ENCODE measurements at places on chromosomes 12 and 14. TPM values are rescaled to one million over a fixed set of nuclear protein-coding genes. Genes with fewer than 3 reads are reported as not detected.

Gene FAM90A1
- polyA plus RNA-seq: 1.3 TPM

GRCh38 chr12:11652351-11653040, 3.0 kb downstream of the ETV6 start:
- DNase-seq: peak; percentile 37

Gene TAS2R30
- polyA plus RNA-seq: not detected

GRCh38 chr12:12671850-12672660, 23.9 kb downstream of the GPR19 start:
- no peak for DNase-seq

DNA sequence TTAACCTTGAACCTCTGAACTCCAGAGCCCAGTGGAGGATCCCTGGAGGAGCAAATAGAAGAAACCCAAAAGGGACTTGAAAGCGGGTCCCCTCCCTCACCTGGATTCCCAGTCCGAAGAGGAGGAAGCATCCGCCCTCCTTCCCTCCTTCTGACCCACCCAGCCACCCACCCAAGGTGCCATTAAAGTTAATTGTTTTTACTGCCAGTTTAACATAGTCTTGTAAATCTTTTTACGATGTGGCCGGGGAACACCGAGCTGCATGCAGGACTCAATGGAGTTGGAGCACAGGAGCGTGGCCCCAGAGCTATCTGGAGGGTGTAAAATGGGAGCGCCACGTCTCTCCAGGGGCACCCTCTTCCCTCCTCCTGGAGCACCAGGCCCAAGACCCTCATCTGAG, 49.9 kb upstream of the TBX3 start:
- no peak for DNase-seq

GRCh38 chr14:22781301-22781991, 15.0 kb downstream of the OXA1L start:
- no peak for DNase-seq

- no peak for DNase-seq
Measured at GRCh38 chr12:52274521-52275120, at the start of gene KRT86. Gene KRT86, plus strand, starts transcription at chr12:52274645. Its CDS starts 27,272 bp downstream, at chr12:52301917.

DNA sequence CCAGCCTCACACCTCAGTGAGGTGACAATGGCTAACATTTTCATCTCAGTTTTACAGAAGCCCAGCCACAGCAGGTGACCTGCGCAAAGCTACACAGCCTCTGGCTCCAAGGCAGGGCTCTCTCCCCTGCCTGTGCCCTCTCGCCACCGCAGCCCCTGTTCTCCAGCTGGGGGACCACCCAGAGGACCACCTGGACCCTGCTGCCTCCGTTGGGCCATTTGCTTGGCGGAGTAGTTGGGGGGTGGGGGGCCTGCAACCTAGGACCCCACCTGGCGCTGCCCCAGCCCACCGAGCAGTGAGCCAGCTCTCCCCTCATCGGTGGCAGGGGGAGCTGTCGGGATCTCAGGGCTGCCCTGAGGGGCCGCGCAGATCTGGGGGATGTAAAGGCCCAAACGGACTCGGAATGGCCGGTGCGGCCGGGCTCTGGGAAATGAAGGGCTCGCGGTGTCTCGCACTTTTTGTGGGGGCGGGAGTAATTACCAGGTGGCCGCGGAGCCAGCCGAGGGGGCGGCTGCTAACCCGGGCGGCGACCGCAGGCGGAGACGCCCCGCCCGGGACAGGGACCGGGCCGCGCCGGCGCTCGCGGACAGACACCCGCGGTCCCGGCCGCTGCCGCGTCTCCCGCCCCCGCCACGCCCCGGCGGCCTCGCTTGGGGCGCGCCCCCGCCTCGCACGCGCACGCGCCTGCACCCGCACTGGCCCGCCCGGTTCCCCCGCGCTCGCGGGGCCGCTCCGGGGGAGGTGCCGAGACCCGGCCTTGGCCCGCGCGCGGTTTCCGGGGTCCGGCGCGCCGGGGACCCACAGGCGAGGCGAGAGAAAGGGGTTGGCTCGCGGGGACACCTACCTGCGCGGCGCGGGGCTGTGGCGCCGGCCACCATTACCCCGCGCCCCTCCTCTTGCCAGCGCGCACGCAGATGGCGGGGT, 8.6 kb upstream of the GPR68 start:
- DNase-seq: no peak

- no peak for DNase-seq
Measured at GRCh38 chr14:21264025-21264801, 5.0 kb downstream of the HNRNPC start.

Gene OSGEP
- 51.9 TPM for polyA plus RNA-seq

- no peak for DNase-seq
Measured at GRCh38 chr12:72286526-72286925, 14.4 kb downstream of the TRHDE start.

Gene FAM222A
- polyA plus RNA-seq: 9.3 TPM

Gene NOVA1
- polyA plus RNA-seq: 26.2 TPM

DNA sequence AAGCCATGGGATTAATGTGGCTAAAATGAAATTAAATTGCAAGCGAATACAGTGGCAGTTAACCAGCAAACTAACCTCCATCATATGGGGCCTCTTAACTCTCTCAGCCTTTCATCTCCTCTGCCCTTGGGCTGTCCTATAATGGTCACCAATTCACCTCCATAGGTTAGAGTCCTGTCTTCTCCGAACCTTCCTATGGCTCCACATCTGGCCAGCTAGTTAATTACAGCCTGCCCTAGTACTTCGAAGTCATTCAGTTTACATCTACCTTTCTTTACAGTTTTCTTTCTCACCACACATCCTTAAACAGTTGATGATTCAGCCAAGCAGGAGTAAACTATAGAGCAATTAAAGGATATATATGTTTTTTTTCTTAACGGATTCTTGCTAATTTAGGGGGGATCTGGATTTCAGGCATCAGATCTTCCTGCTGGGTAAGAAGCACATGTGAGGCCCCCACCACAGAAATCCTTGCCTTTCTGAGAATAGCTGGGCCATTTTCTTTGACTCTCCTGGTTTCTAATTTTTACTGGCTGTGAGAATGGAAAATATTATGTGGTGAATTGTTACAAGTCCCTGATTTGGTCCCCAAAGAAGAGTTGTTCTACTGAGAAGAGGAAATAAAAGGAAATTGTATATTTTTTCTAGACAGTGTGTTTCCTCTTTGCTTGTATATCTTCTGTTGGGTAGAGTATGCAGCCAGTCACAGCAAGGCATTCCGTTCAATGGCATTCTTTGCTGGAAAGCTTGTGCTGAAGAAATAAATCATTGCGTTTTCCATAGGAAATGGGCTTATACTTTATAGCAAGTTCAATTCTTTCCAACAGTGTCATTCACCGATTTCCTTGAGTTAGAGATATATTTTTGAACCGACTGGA, 16.7 kb downstream of the HMGA2 start:
- DNase-seq: no peak

DNA sequence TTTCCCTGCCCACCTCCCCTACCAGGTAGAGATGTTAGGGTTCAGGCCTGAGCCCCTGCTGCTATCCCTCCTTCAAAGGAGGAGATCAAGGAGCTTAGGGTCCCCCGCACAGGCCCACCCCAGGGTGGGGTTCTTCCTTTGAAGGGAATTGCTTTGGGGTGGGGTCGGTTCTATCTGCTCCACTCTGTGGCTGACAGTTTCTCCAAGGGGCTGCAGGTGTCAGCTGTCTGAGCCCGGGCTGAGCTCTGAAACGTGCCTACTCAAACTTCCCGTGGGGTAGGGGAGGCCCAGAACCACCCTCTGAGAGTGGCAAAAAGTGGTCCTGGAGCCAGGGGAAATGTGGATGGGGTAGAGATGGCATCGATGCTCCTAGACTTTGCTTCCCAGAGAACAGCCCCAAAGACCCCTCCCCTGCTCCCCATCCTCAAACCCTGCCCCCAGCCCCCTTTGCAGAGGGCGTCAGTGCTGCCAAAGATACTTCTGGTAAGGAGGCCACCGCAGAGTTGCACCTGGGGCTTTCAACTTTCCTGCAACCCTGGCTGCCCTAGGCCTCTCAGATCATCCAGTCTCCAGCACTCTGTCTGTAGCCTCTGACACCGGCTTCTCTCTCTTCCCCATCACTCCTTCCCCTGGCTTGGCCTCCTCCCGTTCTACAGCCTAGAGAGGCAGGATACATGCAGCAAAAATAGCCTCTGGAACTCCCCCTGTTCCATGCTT, 6.3 kb upstream of the CD4 start:
- no peak for DNase-seq

GRCh38 chr12:29739279-29739991, 44.3 kb downstream of the TMTC1 start:
- DNase-seq: no peak

DNA sequence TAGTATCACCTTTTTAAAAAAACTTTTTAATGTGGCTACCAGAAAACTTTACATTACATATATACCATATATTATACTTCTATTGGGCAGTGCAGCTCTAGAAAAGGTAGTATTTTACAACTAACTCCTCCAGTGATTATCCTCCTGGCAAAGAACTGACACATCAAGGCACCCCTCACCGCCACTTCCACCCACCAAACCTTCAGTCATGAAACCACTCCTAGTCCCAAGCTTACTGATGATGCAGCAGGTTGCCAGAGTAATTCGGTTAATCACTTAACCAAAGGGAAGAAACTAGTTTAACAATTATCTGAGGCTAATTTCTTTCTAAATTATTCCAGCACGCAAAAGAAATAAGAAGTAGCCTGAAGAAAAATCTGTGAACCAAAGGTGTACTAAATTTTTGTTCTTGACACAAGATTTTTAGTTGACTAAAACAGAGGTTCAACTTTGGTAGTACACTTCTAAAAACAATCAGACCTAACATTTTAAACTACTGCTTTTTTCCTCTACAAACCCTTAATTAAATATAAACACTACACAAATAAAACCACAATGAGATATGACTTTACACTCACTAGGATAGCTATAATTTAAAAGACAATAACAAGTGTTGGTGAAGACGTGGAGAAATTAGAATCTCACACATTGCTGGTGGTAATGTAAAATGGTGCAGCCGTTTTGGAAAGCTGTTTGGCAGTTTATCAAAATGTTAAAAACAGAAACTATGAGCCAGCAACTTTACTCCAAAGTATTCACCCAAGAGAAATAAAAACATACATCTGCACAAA, 16.7 kb downstream of the SPPL3 start:
- no peak for DNase-seq

DNA sequence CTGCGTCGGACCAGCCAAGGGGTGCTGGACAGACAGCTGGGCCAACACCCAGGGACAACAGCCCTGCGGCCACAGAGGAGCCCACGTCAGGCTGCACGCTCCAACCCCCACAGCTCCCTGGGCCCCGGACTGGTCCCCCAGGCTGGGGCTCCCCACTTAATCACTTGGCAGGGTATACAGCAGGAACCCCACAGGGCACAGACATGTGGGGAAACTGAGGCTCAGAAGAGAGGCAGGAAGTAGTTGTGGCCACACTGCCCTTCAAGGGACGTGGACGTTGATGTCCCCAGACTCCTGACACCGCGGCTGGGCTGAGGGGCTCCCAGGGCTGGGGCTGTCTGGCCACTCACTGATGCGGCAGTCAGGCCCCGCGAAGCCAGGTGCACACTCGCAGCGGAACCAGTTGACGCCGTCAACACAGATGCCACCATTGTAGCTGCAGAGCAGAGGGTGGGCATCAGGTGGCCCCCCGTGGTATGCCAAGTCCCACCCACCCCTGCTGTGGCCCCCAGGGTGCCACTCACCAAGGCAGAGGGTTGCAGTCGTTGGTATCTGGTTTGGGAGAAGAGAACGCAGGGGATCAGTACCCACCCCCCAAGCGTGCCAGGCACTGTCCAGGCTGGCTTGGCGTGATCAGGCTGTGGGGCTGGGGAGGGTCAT, 21.5 kb downstream of the JAG2 start:
- no peak for DNase-seq

DNA sequence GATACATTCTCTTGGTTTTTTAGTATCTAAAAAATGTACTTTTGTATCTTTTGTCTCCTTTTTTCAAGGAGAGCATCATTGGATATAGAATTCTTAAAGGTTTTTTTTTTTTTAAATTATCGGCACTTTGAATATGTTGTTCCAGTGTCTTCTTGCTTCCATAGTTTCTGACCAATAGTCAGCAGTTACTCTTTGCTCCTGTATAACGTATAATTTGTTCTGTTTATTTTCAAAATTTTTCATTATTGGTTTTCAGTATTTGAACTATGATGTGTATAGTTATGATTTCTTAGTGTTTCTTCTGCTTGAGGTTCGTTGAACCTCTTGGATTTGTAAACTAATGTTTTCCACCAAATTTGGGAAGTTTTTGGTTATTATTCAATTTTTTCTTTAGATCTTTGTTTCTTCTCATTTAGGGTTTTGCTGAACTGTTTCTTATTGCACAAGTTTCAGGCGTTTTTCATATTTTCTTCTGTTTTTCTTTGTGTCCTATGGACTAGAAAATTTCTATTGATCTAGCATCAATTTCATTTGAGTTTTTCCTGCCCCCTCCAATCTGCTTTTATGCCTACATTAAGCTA, 93.9 kb downstream of the PLBD1 start:
- no peak for DNase-seq

DNA sequence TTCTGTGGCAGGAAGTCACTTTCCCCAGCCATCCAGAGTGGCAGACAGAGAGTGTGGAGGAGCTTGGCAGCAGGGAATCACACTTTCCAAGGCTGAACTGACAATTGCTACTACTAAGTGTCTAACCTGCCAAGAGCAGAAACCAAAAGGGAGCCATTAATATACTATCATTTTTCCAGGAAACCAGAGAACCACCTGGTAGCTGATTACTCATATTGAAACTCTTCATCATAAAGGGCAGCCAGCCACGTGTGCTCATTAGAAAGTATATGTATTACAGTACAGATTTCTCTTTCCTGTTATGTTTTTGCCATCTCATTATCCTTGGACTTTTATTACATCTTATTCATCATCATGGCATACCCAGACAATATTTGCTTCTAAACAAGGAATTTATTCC, 374.9 kb downstream of the GXYLT1 start:
- DNase-seq: no peak

Gene C12orf60
- 4.8 TPM for polyA plus RNA-seq

DNA sequence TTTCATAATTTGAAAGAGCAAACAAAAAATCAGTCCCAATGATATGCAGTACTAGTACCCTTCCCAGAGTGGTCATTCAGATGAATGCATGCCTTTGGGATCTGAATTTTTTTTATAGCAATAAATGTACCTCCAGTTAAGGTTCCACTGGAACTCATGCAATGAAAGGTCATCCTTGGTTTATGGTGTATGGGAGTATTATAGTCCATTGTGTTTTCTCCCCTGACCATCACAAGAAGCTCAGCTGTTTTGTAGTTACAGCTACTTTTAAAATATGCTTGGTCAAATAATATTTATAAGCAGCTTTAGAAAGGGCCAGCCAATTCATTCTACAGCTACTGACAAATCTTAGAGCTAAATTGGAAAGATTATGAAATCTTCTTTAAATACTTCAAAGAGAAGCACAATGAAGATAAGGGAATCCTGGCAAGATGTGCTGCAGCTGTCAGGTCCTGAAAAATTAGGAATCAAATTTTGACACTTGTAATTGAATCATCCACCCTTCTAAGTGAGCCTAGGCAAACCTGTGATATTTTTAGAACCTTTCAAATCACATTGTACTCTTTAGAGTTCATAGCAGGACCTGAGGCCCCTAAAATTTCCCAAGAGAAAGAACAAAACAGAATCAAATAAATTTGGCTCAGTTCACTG, 46.5 kb downstream of the IFT81 start:
- DNase-seq: no peak

DNA sequence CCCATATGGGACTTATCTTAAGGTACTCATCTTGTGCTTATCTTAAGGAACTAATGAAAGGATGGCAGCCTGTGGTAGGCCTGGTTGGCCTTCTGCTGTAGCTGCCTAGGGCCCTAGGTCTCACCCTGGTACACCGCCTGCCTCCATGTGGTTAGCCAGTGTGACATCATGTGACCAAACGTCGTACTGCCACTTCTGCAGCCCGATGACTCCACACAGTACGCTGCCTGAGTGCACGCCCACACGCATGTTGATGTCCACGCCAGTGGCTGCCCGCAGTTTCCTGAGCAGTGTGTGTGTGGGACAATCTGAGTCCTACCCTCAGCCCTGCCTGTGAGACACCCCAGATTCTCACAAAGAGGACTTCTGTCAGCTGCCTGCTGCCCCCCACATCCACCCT, 5.1 kb downstream of the ADCY4 start:
- no peak for DNase-seq
